ENCODE measurements at places on chromosomes 6 and 20.

GRCh38 chr6:21970569-21971300 lies 326.1 kb downstream of the PRL start:
- DNase-seq = no peak

DNA sequence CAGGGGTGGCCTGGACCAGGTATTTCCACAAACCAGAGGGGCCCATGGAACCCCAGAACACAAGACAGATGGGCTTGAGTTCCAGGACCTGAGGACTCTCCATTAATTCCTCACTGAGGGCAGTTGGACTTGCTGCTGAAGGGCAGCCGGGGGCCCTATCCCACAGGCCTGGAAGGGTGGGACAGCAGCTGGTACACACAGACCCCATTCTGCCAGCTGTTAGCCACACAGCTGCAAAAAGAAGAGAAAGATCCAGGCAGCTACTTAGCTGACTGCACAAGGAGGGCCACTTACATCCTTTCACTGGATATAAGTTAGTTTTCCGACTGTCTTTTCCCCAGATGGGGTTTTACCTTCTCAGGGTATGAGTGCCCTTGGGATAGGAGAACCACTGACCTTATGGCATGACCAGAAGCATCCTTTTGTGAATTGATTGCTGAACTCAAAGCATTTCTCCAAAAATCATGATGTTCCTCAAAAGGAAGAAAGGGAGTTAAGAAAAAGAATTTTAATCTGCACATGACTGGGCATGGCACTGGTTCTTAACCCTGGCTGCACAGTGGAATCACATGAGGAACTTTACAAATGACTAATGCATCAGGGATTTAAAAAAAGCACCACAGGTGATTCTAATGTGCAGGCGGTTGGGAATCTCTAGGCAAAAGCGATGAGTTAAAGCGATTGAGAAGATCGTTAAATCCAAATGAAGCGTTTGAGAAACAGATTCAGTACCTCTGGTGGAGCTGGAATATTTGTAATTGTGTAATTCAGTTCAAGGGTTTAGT lies 199.4 kb downstream of the TFAP2A start:
- no peak for DNase-seq

DNA sequence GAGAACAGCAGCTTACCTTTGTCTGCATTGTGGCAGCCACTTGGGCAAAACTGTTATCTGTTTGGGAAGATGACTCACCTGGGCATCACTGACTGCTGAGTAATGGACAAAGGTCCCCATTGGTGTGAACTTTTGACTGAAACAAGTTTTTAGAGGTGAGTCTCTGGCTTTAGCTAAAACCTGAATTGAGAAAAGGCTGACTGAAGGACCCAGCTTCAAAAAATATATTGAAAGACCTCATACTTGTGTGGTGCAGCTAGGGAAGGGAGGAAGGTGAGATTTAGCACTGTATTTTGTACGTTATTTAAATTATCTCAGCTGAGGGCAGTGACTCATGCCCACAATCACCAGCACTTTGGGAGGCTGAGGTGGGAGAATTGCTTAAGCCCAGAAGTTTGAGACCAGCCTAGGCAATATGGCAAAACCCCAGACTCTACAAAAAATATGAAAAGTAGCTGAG lies 4.5 kb upstream of the CITED2 start:
- no peak for DNase-seq

GRCh38 chr6:38610050-38610625 lies 29.6 kb downstream of the BTBD9 start:
- DNase-seq = no peak

Measured in Caco-2 (cell line).